ENCODE measurements at places on chromosomes 16 and 17. TPM values are rescaled to one million over a fixed set of nuclear protein-coding genes. Genes with fewer than 3 reads are reported as not detected.

Gene CES1
- 1.4 TPM for total RNA-seq

Gene CCDC200
- not detected for total RNA-seq

Gene GLP2R
- under 0.01 TPM for total RNA-seq

Gene PLEKHH3
- total RNA-seq, result 11.9 TPM

Gene CRYM
- not detected for total RNA-seq

Gene HOXB9
- not detected for total RNA-seq

Gene KREMEN2
- total RNA-seq, result not detected

Gene MAPT
- under 0.01 TPM for total RNA-seq
